MCF 10A (cell line): ENCODE measurements at places on chromosomes 12 and 14. TPM values are rescaled to one million over a fixed set of nuclear protein-coding genes. Genes with fewer than 3 reads are reported as not detected.

Gene PTPN21
- total RNA-seq, result 15.7 and 18.1 TPM in 2 replicates

Gene LMNTD1
- not detected in 2 replicates for total RNA-seq

Gene POU6F1
- 3.0 and 3.8 TPM in 2 replicates for total RNA-seq

Gene AQP2
- total RNA-seq, result not detected in 2 replicates

Gene MBIP
- total RNA-seq, result 20.9 and 21.5 TPM in 2 replicates

Gene CD27
- not detected in 2 replicates for total RNA-seq

Gene MIP
- total RNA-seq, result not detected in 2 replicates

Gene SOS2
- 19.0 and 21.5 TPM in 2 replicates for total RNA-seq

Gene PIWIL1
- not detected in 2 replicates for total RNA-seq

Gene CRACR2A
- total RNA-seq, result not detected in 2 replicates

DNA sequence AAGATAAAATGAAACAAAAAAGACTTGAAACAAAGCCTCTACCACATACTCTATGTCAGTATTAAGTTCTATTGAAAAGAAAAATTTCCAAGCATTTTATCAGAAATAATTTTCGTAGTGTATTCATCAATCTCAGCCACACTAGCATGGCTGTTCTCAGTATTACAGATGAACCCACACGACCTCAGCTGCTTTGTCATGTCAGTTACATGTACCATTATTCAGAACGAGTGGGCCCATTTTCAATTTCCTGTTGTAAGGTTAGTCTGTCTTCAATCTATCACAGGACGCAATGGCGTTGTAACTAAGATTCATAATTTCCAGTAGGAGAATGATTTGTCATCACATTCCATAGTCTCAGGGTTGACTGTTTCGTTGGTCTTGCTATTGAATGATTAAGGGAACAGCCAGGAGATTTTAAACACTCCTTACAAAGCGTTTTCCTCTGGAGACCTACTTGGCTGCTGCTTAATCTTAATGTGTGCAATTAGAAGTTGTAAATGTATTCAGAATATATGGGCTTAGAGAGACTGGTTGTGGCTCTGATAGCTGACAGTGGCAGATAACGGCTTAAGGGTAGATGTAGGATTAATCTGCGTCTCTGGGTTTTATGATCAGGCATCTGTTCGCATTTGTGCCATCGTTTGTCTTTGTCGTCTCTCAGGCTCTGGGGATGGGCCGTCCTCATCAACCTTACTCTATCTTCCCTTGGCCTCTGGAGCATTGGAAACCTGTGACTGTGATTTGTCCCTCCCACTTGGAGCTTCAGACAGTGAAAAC lies 65.4 kb downstream of the GLT1D1 start:
- no peak overlapping the region for H3K4me3 ChIP-seq
- peak overlapping the region; percentile 57 for H3K27ac ChIP-seq
- H3K36me3 ChIP-seq, result no peaks in the 10 kb centered on the region

DNA sequence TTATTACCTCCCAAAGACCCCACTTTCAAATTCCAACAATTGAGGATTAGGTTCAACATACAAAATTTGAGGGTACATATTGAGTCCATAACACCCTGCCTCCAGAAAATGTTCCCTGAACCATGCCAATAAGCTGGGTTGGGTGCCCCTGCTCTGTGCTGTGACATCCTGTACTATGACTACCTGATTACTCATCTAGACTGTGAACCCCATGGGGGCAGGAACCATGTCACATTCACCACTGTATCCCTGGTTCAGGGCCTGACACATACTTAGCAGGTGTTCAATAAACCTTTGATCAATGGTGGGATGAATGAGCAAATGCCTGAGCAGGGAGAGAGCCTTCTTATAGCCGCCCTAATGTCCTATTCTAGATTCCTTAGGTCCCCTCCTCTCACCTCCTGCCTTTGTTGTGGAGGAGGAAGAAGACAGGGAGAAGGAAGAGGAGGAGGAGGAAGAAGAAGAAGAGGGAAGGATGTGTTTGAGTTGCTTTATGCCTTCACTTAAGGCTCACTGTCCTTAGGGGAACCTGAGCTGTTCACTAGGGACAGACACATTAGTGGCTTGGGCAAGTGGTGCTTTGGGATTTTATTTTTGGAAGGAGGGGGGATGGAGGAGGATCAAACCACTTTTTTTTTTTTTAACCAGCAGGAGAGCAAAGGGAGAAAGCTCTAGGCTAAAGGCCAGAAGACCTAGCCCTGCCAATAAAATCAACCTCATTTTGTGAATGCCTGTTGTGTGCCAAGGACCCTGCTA lies 21.3 kb downstream of the GPR68 start:
- peaks cover 17% of the 10 kb centered on the region for H3K36me3 ChIP-seq
- H3K4me3 ChIP-seq, result no peak overlapping the region

DNA sequence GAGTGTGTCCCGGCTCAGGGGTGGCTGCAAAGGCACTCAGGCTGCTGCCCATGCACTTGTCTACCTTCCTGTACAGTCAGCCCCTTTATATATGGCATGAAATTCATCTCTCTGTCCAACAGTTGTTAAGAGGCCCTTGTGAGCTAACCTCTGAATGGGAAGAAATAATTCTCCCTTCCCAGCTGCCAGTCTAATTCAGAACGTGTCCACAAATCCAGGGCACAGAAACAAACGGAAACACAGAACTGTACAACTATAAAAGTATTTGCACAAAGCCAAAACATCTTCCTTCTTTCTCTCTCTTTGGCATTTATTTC lies 849 bp downstream of the KRT5 start:
- H3K4me1 ChIP-seq, result peaks cover 51% of the 10 kb centered on the region
- peaks cover 62% of the 10 kb centered on the region for H3K36me3 ChIP-seq
- H3K27ac ChIP-seq, result peak overlapping the region; percentile 96
- no peak for DNase-seq

DNA sequence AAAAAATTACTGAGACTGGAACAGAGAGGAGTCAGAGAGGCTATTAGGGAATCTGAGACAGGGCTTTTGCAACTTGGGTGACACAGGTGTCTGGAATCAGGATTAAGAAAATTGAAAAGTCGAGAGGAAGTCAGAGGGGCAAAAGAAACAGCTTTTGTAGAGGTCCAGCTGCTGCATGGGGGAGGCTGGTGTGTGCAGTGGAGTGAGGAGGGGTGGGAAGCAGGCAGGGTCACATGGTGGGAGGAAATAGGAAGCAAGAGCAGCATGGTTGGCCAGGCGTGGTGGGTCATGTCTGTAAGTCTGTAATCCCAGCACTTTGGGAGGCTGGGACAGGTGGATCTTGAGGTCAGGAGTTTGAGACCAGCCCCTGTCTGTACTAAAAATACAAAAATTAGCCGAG lies 69.7 kb upstream of the VRK1 start:
- no peak for DNase-seq
- H3K27ac ChIP-seq, result no peak overlapping the region
- H3K27me3 ChIP-seq, result peaks cover 64% of the 10 kb centered on the region
- H3K4me1 ChIP-seq, result no peaks in the 10 kb centered on the region
- H3K36me3 ChIP-seq, result no peaks in the 10 kb centered on the region
- no peak overlapping the region for H3K4me3 ChIP-seq

- DNase-seq, result no peak
- peak overlapping the region; percentile 74 for H3K4me3 ChIP-seq
- no peaks in the 10 kb centered on the region for H3K27me3 ChIP-seq
- peaks cover 18% of the 10 kb centered on the region for H3K4me1 ChIP-seq
- peak overlapping the region; percentile 84 for H3K27ac ChIP-seq
These were observed 3.2 kb downstream of the MLXIP start for GRCh38 chr12:122081697-122082221.

DNA sequence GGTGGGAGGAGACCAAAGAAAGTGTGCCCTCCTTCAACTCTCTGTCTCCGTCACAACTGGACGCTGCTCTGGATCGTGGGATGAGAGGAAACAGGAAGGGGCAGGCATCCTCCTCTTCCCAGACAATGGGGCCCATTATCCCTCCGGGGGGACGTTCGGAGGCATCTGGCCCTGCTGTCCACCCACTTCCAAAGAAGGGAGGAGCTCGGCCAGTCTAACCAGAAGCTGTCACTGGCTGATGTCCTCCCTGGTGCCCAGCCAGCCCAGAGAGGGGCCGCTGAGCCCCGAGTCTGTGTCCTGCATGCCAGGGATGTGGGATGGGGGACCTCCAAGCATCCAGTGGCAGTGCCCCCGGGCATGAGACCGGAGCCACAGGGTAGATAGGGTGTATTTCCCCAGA lies 39.8 kb upstream of the MEG3 start:
- no peak overlapping the region for H3K27ac ChIP-seq
- DNase-seq, result no peak
- H3K4me3 ChIP-seq, result no peak overlapping the region
- peaks cover 12% of the 10 kb centered on the region for H3K27me3 ChIP-seq

DNA sequence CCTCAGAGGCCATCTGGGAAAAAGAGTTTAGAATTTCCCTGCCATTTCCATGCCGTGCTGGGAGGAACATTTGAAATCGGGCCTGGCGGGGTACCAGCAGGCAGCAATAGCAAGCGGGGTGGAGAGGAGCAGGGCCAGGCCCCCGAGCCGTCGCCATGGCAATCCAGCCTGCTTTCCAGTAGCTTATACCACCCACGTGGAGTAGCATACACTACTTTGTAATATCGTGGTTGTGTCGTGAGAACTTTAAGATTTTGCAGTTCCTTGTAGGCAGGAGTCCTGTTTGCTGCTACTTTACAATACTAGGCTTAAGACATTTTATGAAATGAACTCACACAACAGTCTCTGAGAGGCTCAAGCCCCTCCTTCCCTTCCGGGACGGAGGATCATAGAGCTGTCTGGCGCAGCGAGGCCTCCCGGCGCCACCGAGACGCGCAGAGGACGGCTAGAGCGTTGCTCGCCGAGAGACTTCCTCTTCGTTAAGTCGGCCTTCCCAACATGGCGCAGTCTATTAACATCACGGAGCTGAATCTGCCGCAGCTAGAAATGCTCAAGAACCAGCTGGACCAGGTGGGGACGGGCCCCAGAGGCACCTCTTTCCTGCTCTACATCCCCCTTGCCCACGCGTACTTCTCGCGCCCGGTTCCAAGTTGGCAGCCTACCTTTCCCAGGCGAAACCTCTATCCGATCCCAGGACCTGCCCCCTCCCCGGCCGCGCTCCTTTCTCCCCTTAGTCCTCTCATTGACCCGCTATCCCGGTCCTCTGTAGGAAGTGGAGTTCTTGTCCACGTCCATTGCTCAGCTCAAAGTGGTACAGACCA lies at the start of gene PFDN5:
TSS of gene PFDN5 (plus strand) at position 473 of the 821 bp plus-strand sequence. CDS start at position 499, 26 bp downstream.
- H3K4me1 ChIP-seq, result peaks cover 20% of the 10 kb centered on the region
- peak within 1 kb of the TSS; percentile 95 for H3K4me3 ChIP-seq
- H3K36me3 ChIP-seq, result peaks cover 30% of the 10 kb centered on the region
- H3K27me3 ChIP-seq, result no peaks in the 10 kb centered on the region

- H3K27ac ChIP-seq, result no peak overlapping the region
- peaks cover 45% of the 10 kb centered on the region for H3K36me3 ChIP-seq
- H3K4me3 ChIP-seq, result no peak overlapping the region
- no peak for DNase-seq
- H3K4me1 ChIP-seq, result no peaks in the 10 kb centered on the region
These were observed 26.7 kb downstream of the CSRP2 start for GRCh38 chr12:76852106-76852505.

GRCh38 chr12:61991661-61992060 lies 268.5 kb upstream of the USP15 start:
- H3K27me3 ChIP-seq, result no peaks in the 10 kb centered on the region
- H3K27ac ChIP-seq, result no peak overlapping the region
- H3K4me1 ChIP-seq, result no peaks in the 10 kb centered on the region
- no peak for DNase-seq

GRCh38 chr14:55353686-55354467 lies 57.8 kb downstream of the ATG14 start:
- peaks cover 13% of the 10 kb centered on the region for H3K36me3 ChIP-seq
- DNase-seq, result no peak
- no peak overlapping the region for H3K4me3 ChIP-seq
- H3K4me1 ChIP-seq, result no peaks in the 10 kb centered on the region

DNA sequence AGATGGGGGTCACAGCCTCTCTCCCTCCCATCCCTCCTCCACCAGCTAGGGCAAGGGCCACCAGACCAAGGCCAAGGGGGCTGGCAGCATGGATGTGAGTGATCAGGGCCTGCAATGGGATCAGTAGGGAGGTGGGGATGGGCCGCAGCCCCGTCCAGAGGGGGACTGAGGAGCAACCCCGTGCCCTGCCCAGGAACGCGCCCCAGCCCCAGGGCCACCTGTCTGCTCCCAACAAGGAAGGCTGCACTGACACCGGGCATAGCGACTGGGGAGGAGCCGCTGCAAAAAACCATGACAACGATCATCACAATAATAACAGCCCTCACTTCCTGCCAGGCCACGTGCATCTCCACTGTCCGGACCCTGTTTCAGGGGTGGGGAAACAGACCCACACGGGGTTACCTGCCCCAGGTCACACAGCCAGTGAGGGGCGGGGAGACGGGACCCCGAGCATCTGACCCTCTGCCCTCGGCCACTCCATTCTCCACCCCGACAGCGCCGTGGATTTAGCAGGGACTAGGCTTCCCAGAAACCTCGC lies 24.3 kb downstream of the NCOR2 start:
- peaks cover 6% of the 10 kb centered on the region for H3K36me3 ChIP-seq
- H3K27me3 ChIP-seq, result no peaks in the 10 kb centered on the region
- H3K27ac ChIP-seq, result no peak overlapping the region
- peaks cover 8% of the 10 kb centered on the region for H3K4me1 ChIP-seq
- H3K4me3 ChIP-seq, result no peak overlapping the region

DNA sequence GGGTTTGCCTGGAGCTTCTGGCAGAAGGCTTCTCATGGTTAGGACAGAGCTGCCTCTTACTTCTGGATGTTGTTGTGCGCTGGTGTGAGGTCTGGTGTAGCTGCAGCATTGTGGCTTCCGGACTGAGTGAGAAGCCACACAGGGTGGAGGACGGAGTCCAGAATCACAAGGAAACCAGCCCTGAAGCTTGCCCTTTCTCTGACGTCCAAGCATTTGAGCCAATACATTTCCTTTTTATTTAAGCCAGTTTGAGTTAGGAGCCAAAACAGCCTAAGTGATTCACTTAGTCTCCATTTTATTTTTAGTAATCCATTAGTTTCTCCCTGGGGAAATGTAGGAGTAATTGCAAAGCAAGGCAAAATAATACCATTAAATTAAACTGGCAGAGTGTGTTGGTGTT lies 402.4 kb upstream of the RGS6 start:
- DNase-seq, result no peak
- H3K27me3 ChIP-seq, result no peaks in the 10 kb centered on the region
- H3K27ac ChIP-seq, result no peak overlapping the region
- no peak overlapping the region for H3K4me3 ChIP-seq

- H3K36me3 ChIP-seq, result no peaks in the 10 kb centered on the region
- H3K27me3 ChIP-seq, result no peaks in the 10 kb centered on the region
- no peak for DNase-seq
- H3K4me1 ChIP-seq, result no peaks in the 10 kb centered on the region
- H3K4me3 ChIP-seq, result no peak overlapping the region
These were observed 44.9 kb downstream of the JKAMP start for GRCh38 chr14:59529189-59529588.

GRCh38 chr14:50524060-50524459 lies 8.3 kb downstream of the MAP4K5 start:
- no peaks in the 10 kb centered on the region for H3K27me3 ChIP-seq
- no peak overlapping the region for H3K27ac ChIP-seq
- H3K4me3 ChIP-seq, result no peak overlapping the region
- H3K4me1 ChIP-seq, result peaks cover 37% of the 10 kb centered on the region
- DNase-seq, result no peak

DNA sequence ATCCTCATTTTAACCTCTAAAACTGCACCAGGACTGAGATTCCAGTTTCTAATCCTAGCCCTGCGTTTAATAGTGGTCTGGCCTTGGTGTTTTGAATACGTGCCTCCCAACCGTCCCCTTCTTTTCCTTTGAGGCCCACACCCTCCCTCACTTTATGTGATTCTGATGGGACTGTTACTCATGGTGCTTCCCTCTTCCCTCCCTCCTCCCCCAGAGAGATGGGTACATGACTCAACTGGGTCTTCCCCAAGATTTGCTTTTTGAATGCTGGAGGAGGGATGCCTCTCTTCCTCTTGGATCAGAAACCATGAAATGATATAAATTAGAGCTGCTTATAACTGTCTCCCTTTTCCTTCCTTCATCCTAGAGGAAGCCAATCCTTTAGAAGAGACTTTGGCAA lies 8.2 kb upstream of the PPP2R5E start:
- no peak overlapping the region for H3K4me3 ChIP-seq
- H3K4me1 ChIP-seq, result peaks cover 6% of the 10 kb centered on the region
- no peak overlapping the region for H3K27ac ChIP-seq
- H3K27me3 ChIP-seq, result no peaks in the 10 kb centered on the region
